ENCODE measurements at places on chromosomes 1 and 21.

- DNase-seq, result no peak
Measured at GRCh38 chr1:228079601-228080263, 2.8 kb upstream of the ARF1 start.

- DNase-seq, result no peak
Measured at GRCh38 chr1:21693732-21694131, 24.6 kb upstream of the RAP1GAP start.

DNA sequence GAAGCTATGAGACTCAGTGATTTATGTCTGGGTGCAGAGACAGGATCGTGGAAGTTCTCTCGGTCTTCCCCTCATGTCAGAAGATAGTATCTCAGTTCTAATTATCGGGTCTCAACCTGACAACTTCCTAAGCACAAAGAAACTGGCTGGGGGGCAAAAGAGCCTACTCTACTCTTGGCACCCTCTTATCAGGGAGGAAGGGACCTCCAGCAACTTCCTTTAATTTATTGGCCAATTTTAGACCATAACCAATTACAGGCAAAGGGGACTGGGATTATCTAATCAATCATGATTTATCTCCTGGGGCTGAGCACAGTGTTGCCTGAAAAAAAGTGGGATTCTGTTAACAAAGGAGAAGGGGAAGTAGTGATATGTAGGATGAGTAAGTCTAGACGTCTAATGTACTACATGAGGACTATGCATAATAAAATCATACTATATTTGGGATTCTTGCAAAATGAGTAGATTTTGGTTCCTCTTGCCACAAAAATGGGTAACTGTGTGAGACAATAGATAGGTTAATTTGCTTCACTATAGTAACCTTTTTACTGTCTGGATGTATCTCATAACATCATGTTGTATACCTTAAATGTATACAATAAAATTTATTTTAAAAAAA is 98.8 kb downstream of the ZFYVE9 start:
- DNase-seq, result no peak

GRCh38 chr21:42373196-42373907 is 7.0 kb upstream of the TFF1 start:
- DNase-seq, result no peak

GRCh38 chr1:71667216-71667615 is 586.4 kb upstream of the ZRANB2 start:
- peak; percentile 26 for DNase-seq

- DNase-seq, result no peak
Measured at GRCh38 chr1:184664661-184665060, 90.0 kb downstream of the EDEM3 start.

DNA sequence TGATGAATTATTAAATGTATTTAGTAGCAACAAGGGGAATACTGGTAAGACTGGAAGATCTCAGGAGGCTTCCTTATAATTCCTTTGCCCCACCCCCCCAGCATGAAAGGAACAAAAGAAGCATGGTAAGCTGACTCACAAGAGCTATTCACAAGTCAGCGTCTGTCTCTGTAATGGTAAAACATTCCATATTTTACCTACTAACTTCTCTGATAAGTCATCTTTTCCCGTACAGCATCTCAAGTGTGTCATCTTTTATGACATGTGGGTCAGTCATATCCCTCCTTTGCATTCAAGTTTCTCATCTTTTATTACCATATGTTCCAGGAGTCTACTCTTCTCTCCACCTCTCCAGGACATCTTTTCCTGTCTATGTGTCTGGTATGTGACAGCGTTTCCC is 241.3 kb downstream of the PLA2G4A start:
- no peak for DNase-seq

GRCh38 chr1:85459290-85459689 is 5.7 kb downstream of the DDAH1 start:
- DNase-seq, result no peak

DNA sequence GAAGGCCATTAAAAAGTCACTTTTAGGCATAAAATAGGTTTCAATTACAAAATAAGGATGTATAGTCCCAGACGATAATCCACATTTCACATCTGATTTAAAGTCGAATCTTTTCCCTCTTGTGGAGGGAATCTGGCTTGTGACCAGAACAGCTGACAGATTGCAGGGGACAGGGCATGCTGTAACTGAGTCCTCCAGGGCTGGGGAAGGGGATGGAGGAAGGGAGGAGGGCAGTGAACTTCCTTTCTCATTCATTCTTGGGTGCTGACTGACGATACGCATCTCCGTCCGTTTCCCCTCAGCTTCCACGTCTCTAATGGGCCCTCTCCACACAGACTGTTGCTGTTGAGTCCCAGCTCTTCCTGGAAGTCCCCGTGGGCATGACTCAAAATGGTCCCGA is 108.1 kb upstream of the CSF3R start:
- no peak for DNase-seq

DNA sequence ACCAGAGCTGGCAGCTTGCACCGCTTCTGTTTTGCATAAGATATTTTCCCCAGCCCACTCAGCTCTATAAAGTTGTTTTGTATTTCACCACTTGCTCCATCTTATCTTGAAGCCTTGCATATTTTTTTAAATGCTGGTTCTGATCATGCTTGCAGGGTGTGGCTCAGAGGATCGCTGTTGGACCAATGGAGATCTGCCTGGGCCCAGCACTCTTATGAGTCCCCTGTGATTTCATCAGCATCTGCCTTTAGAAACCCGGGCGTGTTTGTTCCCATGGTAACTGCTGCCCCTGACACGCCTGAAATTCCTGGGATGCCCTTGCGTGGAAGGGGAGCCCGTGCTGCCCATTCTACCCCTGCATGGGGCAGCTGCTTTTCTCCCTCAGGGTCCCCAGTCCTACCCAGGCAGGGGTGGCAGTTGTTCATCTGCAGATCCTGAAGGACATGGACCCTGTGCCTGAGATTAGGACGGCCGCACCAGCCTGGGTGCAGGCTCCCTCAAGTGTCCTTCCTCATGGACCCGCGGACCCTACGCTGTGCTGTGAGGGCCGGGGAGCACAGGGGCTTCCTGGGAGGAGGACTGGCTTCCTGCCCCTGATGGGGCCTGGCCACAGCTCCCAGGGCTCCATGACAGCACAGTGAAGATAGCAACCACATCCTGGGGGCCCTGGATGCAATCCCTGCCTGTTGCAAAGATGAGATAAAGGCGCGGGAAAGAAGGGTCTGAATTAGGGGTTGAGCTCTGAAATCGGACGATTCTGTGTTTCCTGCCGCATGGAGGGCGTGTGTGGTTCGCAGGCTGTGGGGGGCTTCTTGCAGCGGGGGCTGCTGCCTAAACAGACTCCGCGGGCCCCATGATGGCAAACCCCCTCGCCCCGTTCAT is 226.5 kb downstream of the SDCCAG8 start:
- DNase-seq, result peak; percentile 89
